ENCODE measurements at places on chromosomes 5 and 9. TPM values are rescaled to one million over a fixed set of nuclear protein-coding genes. Genes with fewer than 3 reads are reported as not detected.

Gene PAEP
- total RNA-seq = not detected

DNA sequence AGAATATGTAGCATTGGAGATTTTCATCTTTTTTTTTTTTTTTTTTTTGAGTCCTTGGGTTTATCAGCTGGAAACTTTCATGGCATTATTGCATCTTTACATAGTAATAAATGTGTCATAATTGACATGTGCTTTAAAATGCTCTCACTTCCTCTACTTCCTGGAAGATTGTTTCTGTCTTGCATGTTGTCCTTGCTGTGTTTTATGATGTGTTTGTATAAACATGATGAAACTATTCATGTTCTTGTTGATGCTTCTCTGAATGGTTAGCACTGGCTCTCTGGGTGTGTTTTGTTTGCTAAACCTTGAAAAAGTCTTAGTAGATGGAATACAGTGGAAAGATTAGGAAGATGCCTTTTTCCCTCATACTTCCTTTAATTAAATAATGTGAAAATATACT, 87.9 kb downstream of the IQGAP2 start:
- no peak overlapping the region for H3K4me3 ChIP-seq
- no peak overlapping the region for H3K27ac ChIP-seq
- no peaks in the 10 kb centered on the region for H3K27me3 ChIP-seq
- no peaks in the 10 kb centered on the region for H3K36me3 ChIP-seq
- no peak for DNase-seq

DNA sequence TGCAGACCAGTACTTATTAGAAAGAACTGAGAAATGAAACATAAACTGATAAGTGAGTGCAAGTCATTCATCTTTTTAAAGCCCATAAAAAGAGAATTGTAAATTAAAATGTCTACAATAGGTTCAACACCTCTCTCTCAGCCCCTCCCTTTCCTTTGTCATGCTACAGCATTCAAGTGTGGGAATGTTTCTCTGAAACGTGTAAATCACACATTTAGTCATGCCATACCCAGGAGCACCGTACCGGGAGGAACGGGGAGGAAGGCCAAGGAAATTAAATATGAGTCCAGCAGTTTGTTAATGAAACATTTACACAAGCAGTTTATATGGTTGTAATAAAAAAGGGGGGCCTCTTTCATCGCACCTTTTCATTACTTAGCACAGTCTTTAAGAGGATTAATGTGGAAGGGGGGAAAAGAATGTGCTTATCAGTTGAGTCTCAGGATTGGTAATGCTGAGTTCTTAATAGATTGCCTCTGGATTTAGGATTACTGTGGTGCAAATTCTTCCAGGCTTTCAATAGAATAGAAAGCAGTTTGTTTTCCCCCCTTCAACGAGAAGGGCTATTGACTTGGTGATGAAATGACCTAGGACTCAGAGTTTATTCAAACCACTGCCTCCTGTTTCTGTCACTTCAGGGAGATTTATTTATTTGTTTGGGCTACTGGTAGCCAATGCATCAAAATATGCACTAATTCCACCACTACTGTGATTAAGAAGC, 176.0 kb upstream of the ZNF608 start:
- H3K4me1 ChIP-seq = no peaks in the 10 kb centered on the region
- H3K4me3 ChIP-seq = no peak overlapping the region

DNA sequence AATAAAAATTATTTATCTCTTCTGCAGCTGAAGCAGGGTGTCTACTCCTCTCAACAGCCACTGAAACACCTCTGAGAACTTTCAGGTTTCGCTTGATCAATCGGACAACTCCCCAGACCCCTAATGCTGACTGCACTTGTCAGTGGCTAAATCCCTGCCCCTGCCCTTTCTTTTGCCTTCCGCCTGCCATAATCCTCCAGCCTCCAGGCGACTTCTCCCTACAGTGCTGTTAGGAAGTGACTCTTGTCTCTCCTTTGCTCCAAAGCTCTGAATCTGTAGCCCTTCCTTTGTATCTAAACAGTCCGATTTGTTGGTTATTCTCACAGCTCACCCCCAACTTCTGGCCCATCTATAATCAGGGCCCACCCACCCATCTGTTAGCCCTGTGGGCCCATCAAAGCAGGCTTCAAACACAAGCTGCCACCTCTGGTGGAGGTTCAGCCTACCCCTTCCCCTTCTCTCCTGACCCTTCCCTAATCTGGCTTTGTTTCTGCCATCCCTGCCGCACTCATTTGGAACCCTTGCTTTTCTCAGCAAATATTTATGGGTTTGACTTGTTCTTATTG, 53.7 kb upstream of the IFNK start:
- no peak overlapping the region for H3K4me3 ChIP-seq
- H3K4me1 ChIP-seq = peaks cover 14% of the 10 kb centered on the region
- H3K27ac ChIP-seq = peak overlapping the region; percentile 53

DNA sequence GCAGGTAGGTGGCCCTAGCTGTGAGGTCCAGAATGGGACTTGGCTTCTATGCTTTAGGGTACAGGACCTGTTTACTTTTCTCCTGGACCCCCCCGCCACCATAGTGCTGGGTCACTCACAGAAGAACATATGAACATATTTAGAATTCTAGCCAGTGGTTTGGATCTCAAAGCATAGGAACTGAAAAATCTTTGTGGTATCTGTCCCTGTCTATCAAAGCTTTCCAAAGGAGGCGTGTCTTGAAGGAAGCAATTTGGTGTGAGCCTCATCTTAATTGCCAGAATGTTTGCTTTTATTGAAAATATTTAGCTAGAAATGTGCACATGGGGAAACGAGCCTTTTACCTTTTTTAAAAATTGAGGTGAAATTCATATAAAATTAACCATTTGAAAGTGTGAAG, 6.2 kb downstream of the PHF2 start:
- no peak for DNase-seq
- no peak overlapping the region for H3K4me3 ChIP-seq
- peak overlapping the region; percentile 55 for H3K27ac ChIP-seq
- H3K27me3 ChIP-seq = no peaks in the 10 kb centered on the region
- H3K4me1 ChIP-seq = peaks cover 14% of the 10 kb centered on the region

DNA sequence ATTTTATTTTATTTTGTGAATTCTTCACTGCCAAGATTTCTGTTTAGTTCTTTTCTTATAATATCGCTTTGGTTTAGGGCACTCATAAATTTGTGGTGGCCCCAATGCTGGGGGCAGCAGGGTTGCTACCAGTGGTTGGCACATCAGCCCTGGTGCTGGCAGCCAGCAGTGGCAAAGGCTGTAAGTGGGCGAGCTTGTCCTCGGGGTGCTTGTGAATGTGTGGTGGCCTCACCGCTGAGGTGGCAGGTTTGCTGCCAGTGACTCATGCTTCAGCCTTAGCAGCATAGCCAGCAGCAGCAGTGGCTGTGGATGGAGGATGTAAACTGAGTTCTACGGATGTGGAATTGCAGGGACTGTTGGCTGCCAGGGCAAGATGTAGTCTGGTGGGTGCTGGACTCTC, 262.9 kb upstream of the DMAC1 start:
- no peak overlapping the region for H3K4me3 ChIP-seq
- no peaks in the 10 kb centered on the region for H3K4me1 ChIP-seq
- no peaks in the 10 kb centered on the region for H3K36me3 ChIP-seq
- H3K27me3 ChIP-seq = no peaks in the 10 kb centered on the region
- no peak overlapping the region for H3K27ac ChIP-seq

- H3K36me3 ChIP-seq = no peaks in the 10 kb centered on the region
- H3K27ac ChIP-seq = no peak overlapping the region
- H3K27me3 ChIP-seq = no peaks in the 10 kb centered on the region
- no peaks in the 10 kb centered on the region for H3K4me1 ChIP-seq
- DNase-seq = no peak
- no peak overlapping the region for H3K4me3 ChIP-seq
These were observed 45.6 kb upstream of the SLC25A51 start for GRCh38 chr9:37949576-37949975.

GRCh38 chr5:28301712-28302111, 1263.3 kb upstream of the CDH9 start:
- H3K27ac ChIP-seq = no peak overlapping the region
- H3K4me3 ChIP-seq = no peak overlapping the region
- no peaks in the 10 kb centered on the region for H3K4me1 ChIP-seq

Gene SLC45A2
- not detected for total RNA-seq

- no peaks in the 10 kb centered on the region for H3K27me3 ChIP-seq
- H3K27ac ChIP-seq = peak within 1 kb of the TSS; percentile 70
- H3K4me1 ChIP-seq = no peaks in the 10 kb centered on the region
- H3K4me3 ChIP-seq = peak within 1 kb of the TSS; percentile 85
- peak; percentile 74 for DNase-seq
These were observed at the start of gene EPB41L4A for GRCh38 chr5:112419164-112419985. TSS of gene EPB41L4A (minus strand) at chr5:112419277. CDS start at chr5:112419039, 238 bp downstream.

Gene OR1J2
- total RNA-seq = not detected

Gene NPR3
- 1.9 TPM for total RNA-seq

DNA sequence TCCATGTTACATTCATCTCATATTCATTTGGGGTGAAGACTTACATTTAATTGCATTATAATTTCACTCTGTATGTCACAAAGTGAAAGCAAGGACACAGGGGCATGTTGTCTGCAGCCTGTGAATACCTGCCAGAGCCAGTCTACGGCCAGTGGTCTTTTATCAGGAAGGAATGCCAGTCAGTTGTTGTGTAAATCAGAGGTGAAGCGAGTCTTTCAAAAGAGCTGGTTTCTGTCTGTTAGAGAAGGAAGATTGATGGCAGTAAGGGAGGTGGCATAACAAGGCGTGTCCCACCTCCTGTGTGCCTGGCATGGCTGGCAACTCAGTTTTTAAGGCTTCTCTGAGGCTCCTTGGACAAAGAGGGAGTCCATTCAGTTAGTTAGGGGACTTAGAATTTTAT, 18.1 kb upstream of the SYK start:
- H3K27me3 ChIP-seq = no peaks in the 10 kb centered on the region
- H3K27ac ChIP-seq = no peak overlapping the region
- no peaks in the 10 kb centered on the region for H3K36me3 ChIP-seq
- no peaks in the 10 kb centered on the region for H3K4me1 ChIP-seq
- DNase-seq = no peak

Gene FOXD4L4
- 0.32 TPM for total RNA-seq

GRCh38 chr5:32302835-32303754, 9.6 kb downstream of the MTMR12 start:
- H3K4me3 ChIP-seq = no peak overlapping the region
- H3K36me3 ChIP-seq = no peaks in the 10 kb centered on the region
- no peaks in the 10 kb centered on the region for H3K27me3 ChIP-seq
- no peak for DNase-seq
- no peak overlapping the region for H3K27ac ChIP-seq

DNA sequence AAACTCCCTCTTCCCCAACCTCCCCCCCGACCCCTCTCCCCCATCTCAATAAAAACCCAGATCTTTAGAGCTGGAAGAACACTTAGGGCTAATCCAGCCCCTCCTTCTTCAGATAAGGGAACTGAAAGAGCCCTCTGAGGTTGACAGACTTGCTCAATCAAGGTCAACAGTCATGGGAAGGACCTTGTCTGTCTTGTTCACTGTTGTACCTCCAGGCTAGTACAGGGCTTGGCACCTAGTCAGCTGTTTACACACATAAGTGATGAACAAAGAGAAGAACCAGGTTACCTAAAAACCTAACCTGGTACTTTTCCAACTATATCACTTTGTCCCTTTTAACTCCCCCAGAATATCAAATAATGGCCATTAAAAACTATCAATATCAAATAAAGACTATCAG, 2.4 kb downstream of the TTC39B start:
- no peaks in the 10 kb centered on the region for H3K36me3 ChIP-seq
- no peaks in the 10 kb centered on the region for H3K27me3 ChIP-seq
- no peak for DNase-seq

GRCh38 chr5:1439388-1440097, 5.7 kb downstream of the SLC6A3 start:
- no peaks in the 10 kb centered on the region for H3K36me3 ChIP-seq
- no peak for DNase-seq
- no peaks in the 10 kb centered on the region for H3K27me3 ChIP-seq

Gene SHISAL2B
- total RNA-seq = not detected

- no peak for DNase-seq
- no peaks in the 10 kb centered on the region for H3K36me3 ChIP-seq
- no peaks in the 10 kb centered on the region for H3K27me3 ChIP-seq
- H3K4me1 ChIP-seq = no peaks in the 10 kb centered on the region
- no peak overlapping the region for H3K27ac ChIP-seq
These were observed 118.6 kb upstream of the IRX4 start for GRCh38 chr5:2001300-2001699.

Gene MLANA
- total RNA-seq = not detected

Gene VPS13A
- total RNA-seq = 62.2 TPM

Gene GFPT2
- total RNA-seq = 60.0 TPM

Gene UBAC1
- total RNA-seq = 53.0 TPM

DNA sequence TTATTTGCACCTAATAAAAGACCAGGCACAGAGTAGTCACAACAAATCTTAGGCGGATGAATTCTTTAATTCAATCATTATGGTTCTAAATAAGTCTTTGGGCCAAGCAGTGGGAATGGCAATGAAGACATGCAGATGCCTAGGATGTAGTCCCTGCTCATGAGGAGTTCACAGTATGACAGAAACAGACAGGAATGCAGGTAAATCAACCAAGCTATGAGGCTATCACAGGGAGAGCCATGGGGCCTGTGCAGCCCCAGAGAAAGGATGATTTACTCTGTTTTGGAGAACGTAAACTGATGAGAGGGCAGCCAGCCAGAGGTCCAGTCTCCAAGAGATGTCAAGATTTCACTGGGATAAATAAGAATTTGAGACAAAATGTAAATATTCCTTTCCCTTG, 129.4 kb downstream of the TRIM32 start:
- no peaks in the 10 kb centered on the region for H3K36me3 ChIP-seq
- no peaks in the 10 kb centered on the region for H3K4me1 ChIP-seq
- no peaks in the 10 kb centered on the region for H3K27me3 ChIP-seq
- DNase-seq = no peak
- H3K4me3 ChIP-seq = no peak overlapping the region

Gene PLEKHG4B
- total RNA-seq = 4.3 TPM

GRCh38 chr9:21592063-21592338, 109.9 kb upstream of the IFNE start:
- H3K36me3 ChIP-seq = no peaks in the 10 kb centered on the region
- H3K4me3 ChIP-seq = no peak overlapping the region
- H3K4me1 ChIP-seq = no peaks in the 10 kb centered on the region
- H3K27ac ChIP-seq = peak overlapping the region; percentile 35
- no peaks in the 10 kb centered on the region for H3K27me3 ChIP-seq

Gene TEX48
- total RNA-seq = not detected

GRCh38 chr5:74371621-74372020, 268.9 kb downstream of the ENC1 start:
- no peaks in the 10 kb centered on the region for H3K36me3 ChIP-seq
- H3K27me3 ChIP-seq = no peaks in the 10 kb centered on the region
- H3K4me1 ChIP-seq = no peaks in the 10 kb centered on the region
- no peak overlapping the region for H3K27ac ChIP-seq

- no peaks in the 10 kb centered on the region for H3K36me3 ChIP-seq
- DNase-seq = no peak
- H3K27me3 ChIP-seq = no peaks in the 10 kb centered on the region
- H3K4me3 ChIP-seq = no peak overlapping the region
These were observed 219.8 kb downstream of the ACTL7B start for GRCh38 chr9:108636013-108636412.

GRCh38 chr9:98808411-98808815, 943 bp downstream of the GALNT12 start:
- no peaks in the 10 kb centered on the region for H3K27me3 ChIP-seq
- no peaks in the 10 kb centered on the region for H3K4me1 ChIP-seq
- H3K27ac ChIP-seq = no peak overlapping the region
- no peak for DNase-seq
- H3K4me3 ChIP-seq = peak overlapping the region; percentile 64
- H3K36me3 ChIP-seq = no peaks in the 10 kb centered on the region

Gene ADRA1B
- 2.9 TPM for total RNA-seq
